ENCODE measurements at places on chromosomes 7 and 10. TPM values are rescaled to one million over a fixed set of nuclear protein-coding genes. Genes with fewer than 3 reads are reported as not detected.

Gene CPED1
- 0.96 TPM for total RNA-seq

Gene TLX1
- total RNA-seq = not detected

DNA sequence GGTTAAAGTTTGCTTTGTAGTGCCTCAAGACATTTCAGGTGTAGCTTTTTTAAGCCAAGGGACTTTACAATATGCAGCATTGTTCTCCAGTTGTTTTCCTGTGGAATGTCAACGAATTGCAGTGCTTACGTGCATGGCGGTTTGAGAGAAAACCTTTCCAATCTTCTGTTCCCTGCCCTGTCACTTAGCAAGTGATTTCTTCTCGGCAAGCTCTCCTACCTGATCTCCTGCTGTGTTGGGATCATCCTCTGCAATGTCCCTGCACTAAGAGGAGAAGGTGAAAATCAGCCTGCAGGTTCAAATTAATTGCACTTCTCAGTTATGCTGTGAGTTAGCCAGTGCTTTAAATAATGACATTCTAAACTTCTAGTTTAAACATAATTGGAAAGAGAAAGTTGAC, 197.6 kb upstream of the FZD1 start:
- DNase-seq = no peak

DNA sequence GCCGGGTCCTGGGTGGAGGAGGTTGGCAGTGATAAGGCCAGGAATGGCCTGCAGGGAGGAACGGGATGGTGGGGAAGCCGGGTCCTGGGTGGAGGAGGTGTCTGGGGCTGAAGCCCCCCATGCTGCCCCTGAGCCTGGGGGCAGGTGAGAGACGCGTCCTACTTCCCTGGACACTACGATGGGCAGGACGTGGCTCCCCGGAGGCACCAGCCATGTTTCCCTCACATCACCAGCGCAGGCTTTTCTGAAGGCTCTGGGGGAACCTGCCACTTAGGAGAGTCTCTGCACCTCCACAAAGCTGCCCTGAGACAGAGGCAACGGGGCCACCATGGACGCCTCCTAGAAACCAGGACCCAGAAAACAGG, 324.8 kb downstream of the DNAJB6 start:
- DNase-seq = no peak

GRCh38 chr10:67669978-67670377, 26.0 kb downstream of the CTNNA3 start:
- DNase-seq = no peak
